A549 (cell line): ENCODE measurements at places on chromosomes 1 and 21.

DNA sequence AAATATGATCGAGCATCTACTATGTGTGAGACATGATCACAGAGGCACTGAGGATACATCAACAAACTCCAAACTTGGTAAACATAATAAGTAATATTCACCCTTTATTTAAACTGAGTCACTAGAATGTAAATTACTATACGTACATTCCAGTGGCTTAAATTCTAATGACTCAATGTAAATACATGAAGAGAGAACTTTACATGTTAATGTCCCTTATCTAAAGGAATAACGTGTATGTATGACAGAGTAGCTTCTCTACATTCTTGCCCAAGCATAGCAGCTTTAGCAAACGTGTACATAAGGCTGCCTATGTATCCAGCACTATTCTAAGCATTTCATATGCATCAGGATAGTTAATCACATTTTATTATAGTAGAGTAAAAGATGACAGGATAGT lies 111.8 kb upstream of the CYYR1 start:
- no peak for DNase-seq

- DNase-seq, result peak; percentile 58
Observed at GRCh38 chr1:156616463-156616862, 2.8 kb upstream of the HAPLN2 start.

DNA sequence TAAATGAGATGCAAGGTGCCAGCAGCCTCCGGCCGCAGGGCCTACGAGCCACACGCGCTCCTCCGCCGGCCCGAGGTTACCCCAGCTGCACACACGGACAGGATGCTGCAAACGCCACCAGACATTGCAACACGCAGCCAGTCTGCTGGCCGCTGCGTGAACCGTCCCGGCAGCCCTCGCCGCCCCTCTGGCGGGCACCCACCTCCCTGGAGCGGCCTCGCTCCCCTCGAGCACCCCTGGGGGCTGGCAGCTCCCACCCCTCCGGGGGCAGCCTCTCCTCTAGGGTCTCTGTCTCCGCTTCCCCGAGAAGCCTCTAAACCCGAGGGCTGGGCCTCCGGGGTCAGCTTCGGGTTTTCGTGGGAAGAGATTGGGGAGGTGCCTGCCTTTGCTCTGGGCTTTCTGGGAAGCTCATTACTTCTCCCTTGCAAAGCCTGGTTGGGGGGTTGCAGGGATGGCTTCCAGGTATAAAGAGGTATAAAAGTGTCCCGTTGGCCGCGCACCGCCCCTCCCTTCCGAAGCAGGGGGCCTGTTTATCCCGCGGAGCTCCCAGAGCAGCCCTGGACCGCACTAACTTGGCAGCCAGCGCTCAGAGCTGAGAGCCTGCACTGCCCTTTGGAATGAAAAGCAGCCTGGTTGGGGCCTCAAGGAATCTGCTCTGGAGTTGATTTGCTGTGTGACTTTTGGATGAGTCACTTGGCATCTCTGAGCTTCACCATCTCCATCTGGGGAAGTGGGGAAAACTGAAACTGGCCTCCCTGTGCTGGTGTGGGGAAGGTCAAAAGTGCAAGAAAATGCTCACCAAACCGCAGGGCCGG lies 21.8 kb downstream of the DHRS3 start:
- peak; percentile 92 for DNase-seq

DNA sequence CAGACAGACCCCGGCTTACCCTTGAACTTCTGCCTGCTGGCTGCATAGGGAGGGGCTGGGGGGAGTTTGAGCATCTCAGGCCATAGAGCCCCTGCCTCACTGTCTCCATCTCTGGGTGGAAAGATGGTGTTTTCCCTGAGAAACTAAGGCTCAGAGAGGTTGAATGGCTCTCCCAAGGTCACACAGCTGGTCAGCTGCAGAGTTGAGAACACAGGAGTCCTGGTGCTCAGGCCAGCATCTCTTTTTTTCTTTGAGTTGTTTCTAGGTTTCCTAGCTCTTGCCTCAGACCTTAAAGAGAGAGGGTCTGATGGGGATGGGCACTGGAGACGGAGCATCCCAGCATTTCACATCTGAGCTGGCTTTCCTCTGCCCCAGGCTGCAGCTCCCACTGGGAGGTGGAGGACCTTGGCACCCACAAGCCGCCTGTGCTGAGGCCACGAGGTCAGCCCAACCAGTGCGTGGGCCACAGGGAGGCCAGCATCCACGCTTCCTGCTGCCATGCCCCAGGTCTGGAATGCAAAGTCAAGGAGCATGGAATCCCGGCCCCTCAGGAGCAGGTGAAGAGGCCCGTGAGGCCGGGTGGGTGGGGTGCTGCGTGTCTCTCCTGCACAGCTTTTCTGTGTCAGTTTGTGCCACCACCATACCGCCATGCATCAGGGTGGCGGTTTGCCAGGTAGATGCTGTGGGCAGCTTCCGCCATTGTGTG lies 21.8 kb downstream of the PCSK9 start:
- DNase-seq, result no peak

DNA sequence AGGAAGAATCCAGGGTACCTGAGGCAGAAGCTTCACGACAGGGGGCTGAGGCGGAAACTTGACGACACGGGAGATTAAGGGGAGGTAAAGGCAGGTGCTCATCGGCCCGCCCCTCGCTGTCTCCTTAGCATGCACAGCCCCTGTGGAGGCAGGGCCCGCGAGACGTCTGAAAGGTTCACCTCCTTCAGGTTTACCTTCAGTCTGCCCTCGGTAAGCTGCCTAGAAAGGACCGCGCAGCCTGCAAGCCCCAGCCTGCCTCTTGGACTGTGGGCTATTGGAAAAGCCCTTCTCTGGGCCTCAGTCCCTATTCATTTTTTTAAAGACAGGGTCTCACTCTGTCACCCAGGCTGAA lies 28.5 kb downstream of the KNCN start:
- no peak for DNase-seq

DNA sequence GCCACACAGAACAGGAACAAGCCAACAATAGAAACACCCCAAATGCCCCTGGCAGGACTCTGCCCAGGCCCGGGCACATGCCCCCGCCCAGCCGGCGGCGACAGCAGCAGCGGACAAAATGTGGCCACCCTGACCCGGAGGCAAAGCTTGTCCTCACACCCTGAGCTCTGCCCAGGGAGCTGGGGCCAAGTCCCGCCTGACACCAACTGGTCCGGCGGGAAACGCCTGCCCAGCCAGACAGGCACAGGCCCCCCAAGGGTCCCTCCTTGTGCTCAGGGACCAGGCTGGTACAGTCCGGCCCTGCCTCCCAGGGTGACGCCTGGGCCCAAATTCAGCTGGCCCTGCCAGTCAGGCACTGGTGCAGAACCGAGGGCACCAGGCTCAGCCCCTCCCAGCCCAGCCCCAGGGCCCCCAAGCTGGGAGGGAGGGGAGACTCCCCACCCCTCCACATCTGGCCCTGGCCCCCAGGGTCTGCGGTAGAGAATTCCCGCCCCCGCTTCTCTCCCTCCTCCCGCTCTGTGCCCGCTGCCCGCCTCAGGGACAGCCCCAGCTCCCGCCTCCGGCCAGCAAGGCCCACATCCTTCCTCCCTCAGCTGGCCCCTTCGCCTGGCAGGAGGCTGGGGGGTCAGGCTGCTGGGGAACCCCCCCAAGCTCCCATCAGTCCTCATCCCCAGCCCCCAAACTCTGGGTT lies 2.0 kb downstream of the AHDC1 start:
- DNase-seq, result no peak

- no peak for DNase-seq
Observed at GRCh38 chr21:45787371-45787770, 143.8 kb downstream of the PCBP3 start.

- DNase-seq, result no peak
Observed at GRCh38 chr1:193338194-193338593, 151.8 kb upstream of the B3GALT2 start.

DNA sequence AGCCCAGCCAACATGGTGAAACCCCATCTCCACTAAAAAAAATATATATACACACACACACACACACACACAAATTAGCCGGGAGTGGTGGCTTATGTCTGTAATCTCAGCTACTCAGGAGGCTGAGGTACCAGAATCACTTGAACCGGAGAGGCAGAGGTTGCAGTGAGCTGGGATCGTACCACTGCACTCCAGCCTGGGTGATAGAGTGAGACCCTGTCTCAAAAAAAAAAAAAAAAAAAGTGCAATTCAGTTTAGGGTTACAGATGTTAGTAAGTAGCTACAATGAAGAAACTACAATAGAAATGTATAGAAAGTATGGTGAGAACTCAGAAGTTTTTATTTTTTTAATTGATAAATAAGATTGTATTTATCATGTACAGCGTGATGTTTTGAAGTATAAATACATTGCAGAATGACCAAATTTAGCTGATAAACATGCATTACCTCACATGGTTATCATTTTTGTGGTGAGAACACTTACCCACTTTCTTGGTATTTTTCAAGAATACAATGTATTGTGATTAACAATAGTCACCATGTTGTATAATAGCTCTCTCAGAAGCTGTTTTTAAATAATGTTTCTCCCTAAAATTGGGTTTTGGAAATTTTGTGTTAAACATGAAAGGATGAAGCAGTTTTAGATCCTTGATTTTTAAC lies 17.9 kb downstream of the KDM1A start:
- DNase-seq, result no peak

GRCh38 chr1:231215681-231216385 lies 25.2 kb upstream of the GNPAT start:
- DNase-seq, result no peak

GRCh38 chr21:29300807-29301138 lies 2.1 kb downstream of the BACH1 start:
- DNase-seq, result no peak

GRCh38 chr1:118481126-118481525 lies 296.1 kb upstream of the SPAG17 start:
- DNase-seq, result no peak

DNA sequence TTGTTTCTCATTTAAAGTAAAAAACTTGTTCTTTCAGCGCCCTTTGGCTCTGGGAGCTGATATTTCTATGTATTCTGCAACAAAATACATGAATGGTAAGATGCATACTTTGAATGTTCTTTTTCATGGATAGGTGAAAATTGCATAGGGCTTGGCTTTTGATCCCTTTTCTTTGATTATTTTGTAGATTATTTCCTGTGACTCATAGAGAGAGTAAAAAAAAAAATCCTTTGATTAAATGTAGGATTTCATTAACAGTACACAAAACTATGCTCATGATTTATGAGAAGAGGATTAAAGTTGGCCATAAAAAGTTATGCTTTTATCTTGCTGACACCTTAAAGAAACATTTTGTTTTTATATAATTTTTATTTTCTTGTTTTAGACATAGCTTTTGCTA lies 18.7 kb downstream of the CTH start:
- DNase-seq, result no peak

GRCh38 chr1:30419831-30420230 lies 303.6 kb downstream of the MATN1 start:
- DNase-seq, result no peak

DNA sequence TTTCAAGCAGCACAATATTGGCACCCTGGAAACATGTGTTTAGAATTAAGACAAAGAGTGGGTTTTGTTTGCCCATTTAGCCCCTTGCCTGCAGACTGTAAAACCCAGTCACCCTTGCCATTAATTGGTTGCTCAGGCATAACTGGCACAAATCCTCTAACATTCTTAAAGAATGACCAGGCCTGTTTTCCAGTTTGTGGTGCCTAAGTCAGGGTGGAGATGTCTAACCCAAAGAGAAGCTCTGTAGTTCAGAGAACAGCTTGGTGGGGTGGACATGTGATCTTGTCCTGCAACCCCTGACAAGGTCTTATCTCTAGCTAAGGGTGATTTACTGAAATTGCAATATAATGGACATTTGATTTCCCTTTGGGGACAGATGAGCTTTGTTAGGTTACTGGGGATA lies 8.8 kb upstream of the ANGPTL7 start:
- DNase-seq, result no peak

GRCh38 chr1:22259551-22260282 lies 116.8 kb upstream of the WNT4 start:
- peak; percentile 86 for DNase-seq

DNA sequence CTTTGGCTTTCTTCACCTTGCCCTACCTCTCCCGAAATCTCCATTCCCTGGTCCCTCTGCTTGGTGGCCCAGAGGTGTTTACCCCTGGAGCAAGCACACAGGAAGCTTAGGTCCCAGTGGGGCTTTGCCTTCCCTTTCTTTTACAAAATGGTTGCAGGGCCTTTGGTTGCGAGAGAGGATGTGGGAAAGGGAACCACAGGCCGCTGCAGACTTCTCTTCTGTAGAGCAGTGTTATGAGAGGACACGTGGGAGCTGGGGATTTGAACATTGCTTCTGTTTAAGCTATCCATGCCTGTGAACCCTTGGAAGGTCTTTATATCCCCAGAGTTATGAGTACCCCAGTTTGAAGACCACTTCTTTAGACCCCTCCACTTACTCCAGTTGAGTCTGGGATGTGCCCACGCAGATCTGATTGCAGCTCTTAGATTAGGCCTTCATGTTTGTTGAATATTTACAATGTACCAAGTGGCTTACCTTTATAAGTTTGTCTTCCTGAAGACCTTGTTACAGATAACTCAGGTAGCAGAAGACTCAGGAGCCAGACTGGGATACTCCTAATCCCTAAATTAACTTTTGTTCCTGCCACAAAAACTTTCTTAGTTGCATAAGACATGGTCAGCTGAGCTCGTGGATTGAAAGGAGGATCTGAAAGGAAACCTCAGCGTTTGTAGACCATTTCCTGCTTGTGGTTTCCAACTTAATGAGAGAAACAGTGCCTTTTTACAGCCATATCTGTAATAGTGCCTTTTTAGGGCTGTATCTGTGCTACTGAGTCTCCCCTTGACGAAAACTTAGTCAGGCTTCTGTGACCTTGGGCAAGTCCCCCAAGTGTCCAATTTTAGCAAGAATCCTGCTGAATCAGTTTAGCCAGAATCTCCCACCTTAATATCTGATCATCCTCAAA lies 21.9 kb upstream of the IVNS1ABP start:
- no peak for DNase-seq

- no peak for DNase-seq
Observed at GRCh38 chr1:5991381-5992025, 722 bp downstream of the NPHP4 start.

DNA sequence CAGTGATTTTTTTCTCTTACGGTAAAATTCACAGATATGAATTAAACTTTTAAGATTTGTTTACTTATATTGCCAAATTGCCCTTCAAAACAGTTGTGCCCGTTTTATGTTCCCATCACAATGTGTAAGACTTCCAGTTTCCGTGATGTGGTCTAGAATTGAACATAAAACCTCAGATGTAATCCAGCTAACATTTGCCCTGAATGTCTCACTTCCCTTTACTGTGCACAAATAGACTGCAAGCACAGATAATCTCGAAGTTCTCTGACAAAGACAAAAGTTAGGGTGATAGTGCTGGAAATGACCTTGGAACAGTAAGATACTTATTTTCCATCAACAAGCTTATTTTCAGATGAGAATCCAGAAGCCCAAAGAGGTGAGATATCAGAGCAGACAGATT lies 177.5 kb downstream of the ZZZ3 start:
- DNase-seq, result no peak

- no peak for DNase-seq
Observed at GRCh38 chr1:243508303-243508713, 252.5 kb downstream of the SDCCAG8 start.

- DNase-seq, result no peak
Observed at GRCh38 chr1:168673974-168674683, 54.9 kb downstream of the DPT start.

- no peak for DNase-seq
Observed at GRCh38 chr1:166174108-166174507, 7.3 kb upstream of the FAM78B start.

GRCh38 chr1:229230140-229230892 lies 40.6 kb upstream of the RAB4A start:
- no peak for DNase-seq
